SJCRH30 (cell line): ENCODE measurements at places on chromosomes 3 and 15.

DNA sequence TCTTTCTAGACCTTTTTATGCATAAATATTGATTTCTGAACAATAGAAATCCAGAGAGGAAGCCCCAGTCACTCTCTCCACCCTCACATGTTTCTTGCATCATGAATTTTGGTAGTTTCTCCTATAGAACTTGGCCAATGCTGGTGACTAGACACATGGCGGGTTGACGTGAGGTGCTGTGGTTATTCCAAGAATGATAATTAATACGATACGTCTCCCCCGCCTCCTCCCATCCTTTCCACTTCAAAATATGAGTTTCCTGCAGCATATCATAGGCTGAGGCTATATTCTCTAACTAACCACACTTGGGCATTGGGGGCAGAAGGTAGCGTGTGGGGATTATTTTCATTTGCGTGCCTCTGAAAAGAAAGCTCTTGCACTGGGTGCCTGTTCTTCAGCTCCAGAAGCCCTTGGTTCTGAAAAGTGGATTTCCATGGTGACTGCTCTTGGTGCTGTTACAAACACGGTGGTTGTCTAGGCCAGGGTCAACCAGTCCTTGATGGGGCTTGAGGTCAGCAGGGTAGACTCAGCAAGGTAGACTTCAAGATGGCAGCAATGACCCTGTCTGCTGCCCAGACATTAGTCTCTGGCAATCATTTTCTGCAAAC is 5.3 kb downstream of the TNFSF10 start:
- DNase-seq, result no peak

DNA sequence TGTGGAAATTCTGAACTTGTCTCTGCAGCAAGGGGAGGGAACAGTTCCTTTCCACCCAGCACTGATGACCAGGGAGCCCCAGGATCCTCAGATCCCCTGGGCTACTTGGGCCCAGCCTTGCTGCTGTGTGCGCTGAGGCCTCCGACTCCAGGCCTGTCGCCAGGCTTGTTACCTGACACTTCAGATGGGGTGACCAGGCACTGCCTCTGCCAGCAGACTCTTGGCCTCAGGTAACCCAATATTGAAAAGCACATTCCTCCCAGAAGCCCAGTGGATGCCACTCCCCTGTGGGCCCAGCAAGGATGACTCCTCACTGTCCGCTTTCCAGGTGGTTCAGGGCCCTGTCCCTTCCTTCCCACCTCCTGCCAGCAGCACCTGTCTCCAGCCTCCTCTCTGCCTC is 3.5 kb upstream of the PLA2G4E start:
- DNase-seq, result no peak

DNA sequence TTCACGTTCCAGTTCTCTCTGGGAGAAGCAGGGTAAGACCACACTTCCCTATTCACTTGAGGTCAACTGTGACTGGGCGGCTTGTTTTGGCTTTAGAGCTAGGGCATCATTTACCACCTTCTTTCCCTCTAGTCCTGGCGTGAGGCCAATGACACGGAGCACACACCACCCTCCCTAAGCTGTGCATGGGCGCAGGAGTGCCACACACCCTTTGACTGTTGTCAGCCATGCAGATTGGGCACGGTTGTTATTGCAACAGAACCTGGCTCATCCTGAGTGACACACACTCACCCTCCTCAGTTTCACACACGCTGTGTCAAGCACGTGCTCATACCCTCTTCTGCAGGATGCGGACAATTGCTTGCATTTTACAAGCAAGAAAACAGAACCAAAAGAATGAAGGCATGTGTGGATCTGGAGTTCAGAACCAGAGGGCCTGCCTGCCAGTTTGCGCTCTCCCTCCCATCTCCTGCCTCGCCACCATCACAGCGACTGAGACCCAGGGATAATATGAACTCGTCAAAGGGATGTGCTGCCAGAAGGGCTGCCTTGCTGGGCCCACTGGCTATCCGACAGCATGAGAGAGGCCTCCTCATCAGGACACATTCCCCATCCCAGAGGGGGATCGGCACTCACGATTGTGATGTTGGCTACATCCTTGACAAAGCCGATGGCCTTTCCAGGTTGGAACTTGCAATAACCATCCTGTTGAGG is 17.6 kb downstream of the CTSH start:
- no peak for DNase-seq

DNA sequence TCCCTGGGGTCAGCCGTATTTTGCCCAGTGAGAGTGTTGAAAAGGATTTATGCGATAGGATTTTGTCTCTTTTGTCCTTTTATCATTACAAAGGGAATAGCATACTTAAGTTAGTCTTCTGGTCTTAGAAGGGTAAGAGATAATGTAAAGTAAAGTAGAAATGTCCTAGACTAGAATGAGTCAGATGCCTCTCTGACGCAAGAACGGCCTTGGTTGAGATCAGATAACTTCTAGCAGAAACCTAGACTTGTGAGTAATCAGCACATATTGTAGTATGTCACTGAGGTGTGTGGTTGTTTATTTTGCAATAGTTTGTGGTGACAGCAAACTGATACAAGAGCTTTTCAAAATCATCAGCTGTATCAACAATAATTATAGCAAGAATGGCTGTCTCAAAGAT is 866.1 kb downstream of the NSUN3 start:
- peak; percentile 22 for DNase-seq

GRCh38 chr3:126211569-126211968 is 31.2 kb upstream of the ALDH1L1 start:
- DNase-seq, result no peak

- DNase-seq, result peak; percentile 52
Measured at GRCh38 chr15:69916169-69916785, 181.4 kb downstream of the TLE3 start.

- no peak for DNase-seq
Measured at GRCh38 chr15:87294854-87295253, 961.7 kb downstream of the NTRK3 start.

DNA sequence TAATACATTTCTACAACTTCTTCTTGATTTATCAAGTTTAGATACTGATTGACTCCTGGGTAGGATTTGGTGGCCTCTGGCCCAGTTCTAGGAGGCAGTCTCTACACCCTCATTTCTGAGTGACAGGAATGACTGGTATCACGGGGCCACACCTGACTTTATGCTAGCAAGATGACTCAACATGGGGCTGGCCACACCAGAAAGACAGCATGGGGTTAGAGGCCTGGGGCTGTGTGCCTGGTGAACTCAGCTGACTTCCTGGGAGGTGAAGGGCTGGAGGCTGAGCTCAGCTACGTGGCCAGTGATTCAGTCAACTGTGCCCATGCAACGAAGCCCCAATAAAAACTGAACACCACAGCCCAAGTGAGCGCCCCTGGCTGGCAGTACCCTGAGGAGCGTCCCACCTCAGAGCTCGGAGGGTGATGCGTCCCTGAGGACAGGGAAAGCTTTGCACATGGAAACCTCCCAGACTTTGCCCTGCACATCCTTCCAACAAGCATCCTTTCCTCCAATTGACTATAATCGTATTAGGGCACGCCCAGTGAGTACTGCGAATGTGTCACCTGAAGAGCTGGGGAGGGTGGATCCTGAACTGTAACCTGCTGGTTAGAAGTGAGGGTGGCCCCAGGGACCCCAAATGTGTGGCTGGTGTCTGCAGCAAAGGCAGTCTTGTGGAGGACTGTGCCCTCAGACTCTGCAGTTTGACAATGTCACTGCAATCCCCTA is 57.2 kb downstream of the NIPA2 start:
- DNase-seq, result peak; percentile 11

DNA sequence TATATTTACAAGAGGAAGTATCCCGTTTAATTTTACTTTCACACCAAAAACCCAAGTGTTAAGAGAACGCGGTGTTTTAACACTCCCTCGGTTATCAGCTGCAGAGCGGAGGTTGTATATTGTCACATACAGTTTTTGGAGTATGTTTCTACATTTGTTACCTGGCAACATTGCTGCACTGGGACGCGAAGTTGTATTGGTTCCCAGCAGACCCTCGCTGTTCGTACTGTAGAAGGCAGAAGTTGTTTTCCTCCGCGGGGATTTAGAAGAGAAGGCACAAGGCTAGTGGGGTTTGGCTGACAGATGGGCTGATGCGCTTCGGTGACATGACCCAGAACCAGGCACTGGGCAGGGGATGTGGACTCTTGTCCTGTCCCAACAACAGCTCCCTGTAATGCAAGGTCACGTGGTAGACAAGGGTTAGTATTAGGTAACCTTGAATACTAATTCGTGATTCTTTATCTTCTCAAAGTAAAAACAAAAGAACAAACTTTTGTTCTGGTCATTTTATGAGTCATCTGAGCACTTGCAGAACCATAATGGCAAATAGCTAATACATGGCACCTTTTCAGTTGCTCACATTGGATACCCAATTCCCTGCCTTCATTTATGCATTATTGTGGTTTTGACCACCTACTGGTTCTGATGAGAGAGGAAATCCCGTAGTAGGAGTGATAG is 230.4 kb upstream of the BHLHE40 start:
- no peak for DNase-seq

- no peak for DNase-seq
Measured at GRCh38 chr15:43934480-43934879, 107.7 kb downstream of the WDR76 start.

GRCh38 chr15:92044203-92044909 is 190.8 kb downstream of the SLCO3A1 start:
- no peak for DNase-seq

DNA sequence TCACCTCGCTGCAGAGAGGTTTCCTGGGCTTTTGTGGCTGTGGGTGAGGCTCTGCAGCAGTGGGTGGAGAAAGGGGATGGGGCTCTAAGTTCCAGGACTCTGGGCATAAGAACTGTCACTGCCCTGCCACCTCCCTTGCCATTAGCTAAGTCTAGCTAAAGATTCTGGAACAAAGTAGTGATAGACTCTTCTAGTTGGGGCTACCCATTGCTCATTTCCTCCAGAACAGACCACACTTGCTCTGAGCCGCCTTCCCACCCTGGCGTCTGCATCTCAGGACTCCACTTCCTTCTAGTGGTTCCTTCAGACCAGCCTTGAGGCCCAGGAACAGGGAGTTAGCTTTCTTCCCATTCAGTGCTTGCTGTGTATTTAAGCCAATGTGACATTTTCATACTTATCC is 7.5 kb downstream of the ARHGAP31 start:
- DNase-seq, result no peak

GRCh38 chr15:82890338-82890994 is 62.1 kb downstream of the HOMER2 start:
- DNase-seq, result no peak

DNA sequence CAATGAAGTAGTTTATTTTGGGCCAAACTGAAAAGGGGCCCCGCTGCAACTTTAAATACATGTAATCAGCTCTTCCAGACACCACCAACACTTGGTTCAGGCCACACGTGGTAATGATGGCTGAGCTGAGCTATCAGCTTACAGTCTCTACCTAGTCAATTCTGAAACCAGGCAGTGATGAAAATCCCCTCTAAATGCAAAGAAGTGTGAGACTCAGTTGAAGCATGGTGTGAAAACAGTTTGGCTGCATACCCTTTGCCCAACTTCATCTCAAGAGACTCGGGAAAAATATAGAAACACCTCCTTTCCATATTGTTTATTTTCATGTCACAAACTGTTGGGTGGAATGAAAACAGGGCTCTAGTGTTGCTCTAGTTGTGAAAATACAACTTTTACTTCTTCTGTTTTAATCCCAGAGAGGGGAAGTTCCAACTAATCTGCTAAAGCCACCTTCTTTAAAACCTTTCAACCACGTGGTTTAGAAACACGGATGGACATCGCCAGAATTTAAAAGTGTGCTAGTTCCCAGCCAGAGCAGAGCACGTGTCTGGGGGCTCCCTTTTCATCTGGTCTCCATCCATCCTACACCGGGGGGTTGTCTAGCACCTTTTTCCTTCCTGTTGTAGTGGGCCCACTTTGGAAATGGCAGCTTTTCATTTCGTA is 229.1 kb downstream of the EPHB1 start:
- DNase-seq, result no peak

DNA sequence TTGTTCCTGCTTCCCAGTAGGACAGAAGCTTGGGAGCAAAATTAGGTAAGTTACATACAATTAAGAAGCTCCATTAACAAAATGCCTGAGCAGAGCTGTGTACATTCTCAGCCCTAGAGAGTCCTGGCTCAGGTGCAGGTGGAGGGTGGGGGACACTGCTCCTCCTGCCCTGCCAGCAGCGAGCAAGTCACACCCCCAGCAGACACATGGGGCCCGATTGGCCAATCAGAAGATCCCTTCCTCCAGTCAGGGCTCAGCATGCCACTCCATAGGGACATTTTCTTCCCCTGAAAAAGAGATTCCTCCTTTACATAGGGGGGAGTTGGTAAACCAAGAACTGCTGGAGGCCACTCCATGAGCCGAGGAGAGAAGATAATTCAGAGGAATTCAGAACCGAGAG is 62.1 kb downstream of the PLXNA1 start:
- DNase-seq, result peak; percentile 45

GRCh38 chr15:90570643-90571042 is 40.9 kb downstream of the CRTC3 start:
- DNase-seq, result no peak

DNA sequence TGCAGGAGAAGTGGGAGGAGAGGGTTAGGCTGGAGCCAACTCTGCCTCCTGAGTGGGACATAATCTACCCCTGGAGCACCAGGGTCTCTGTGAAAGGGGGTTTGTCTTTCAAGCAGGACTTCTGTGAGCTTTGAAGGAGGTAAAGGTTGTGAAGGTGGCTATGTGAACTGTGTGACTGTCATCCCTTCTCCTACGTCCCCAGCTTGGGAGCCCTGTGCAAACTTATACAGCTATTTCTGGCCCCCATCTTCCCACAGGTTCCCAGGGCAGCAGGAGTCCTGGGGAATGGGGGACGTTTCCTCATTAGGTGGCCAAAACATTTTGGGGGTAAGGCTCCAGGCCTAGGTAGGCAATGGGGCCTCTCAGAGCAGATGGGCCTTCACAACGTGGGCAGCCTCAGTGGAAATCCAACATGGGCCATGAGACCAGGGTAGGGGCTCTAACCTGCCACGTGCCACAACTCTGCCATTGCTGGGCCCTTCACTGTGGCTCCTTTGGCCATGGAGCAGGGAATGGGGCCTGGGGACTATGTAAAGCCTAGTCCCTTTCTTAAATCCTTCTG is 3.5 kb downstream of the VIPR1 start:
- DNase-seq, result no peak

GRCh38 chr3:169362868-169363267 is 300.6 kb downstream of the MECOM start:
- DNase-seq, result no peak

GRCh38 chr15:85905751-85906450 is 111.2 kb upstream of the KLHL25 start:
- DNase-seq, result no peak

- DNase-seq, result no peak
Measured at GRCh38 chr3:117722856-117723255, 1013.3 kb downstream of the TUSC7 start.

- no peak for DNase-seq
Measured at GRCh38 chr15:69066007-69066995, 51.8 kb downstream of the NOX5 start.
